Mammary epithelial cell (primary cell): ENCODE measurements at places on chromosomes 4 and X. TPM values are rescaled to one million over a fixed set of nuclear protein-coding genes. Genes with fewer than 3 reads are reported as not detected.
A peak's percentile ranks its signal among the peaks of the same experiment; 100 is the strongest.

DNA sequence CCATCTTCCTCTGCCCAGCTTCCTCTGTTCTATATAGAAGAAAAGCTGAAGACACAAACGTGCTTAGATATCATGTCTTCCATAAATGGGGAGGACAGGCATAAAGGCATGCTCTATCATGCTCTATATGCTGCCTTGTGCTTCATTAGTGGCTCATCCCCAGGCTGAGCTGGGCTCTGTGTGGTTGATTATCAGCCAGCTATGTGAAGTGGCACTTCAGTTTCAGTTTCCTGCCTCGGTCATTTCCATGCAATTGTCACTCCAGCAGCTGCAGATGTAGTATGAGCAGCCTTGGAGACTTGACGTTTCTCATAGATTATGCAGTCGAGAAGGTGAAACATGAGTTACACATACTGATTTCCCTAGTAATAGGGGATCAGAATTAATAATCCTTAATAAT lies 106.2 kb downstream of the SYTL5 start:
- no peak for DNase-seq

DNA sequence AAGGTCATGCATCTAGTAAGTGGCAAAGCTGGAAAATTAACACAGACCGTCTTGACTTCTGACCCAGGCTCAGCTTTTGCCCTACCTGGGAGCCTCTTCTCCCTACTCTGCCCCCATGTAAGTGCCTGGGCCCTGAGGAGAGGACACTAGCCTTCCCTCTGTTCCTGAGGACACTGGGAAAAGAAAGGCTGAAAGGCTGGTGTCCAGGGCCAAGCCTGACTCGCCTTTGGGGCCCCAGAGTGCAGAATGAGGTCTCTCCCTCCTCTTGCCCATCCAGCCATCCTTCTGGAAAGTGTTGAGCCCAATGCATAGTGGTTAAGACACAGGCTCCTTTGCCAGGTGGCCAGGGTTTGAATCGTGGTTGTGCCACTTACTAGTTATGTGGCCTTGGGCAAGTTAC lies 91.5 kb downstream of the PJA1 start:
- DNase-seq = no peak

DNA sequence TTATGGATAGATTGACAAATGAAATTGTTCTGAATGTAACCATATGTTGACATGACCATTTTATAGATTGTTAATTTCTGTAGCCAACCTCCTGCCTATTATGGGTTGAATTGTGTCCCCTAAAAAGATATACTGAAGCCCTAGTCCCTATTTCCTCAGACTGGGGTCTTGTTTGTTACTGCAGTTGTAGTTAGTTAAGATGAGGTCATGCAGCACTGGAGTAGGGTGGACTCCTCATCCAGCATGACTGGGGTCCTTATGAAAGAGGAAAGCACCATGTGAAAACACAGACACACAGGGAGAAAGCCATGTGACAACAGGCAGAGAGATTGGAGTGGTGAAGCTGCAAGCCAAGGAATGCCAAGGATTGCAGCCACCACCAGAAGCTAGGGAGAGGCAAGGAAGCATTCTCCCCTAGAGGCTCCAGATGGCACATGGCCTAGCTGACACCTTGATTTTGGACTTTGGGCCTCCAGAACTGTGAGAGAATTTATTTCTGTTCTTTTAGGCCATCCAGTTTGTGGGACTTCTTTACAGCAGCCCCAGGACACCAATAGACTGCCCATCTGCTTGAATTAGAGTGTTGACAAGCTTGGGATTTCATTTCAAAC lies 14.0 kb downstream of the MTM1 start:
- no peak for DNase-seq

DNA sequence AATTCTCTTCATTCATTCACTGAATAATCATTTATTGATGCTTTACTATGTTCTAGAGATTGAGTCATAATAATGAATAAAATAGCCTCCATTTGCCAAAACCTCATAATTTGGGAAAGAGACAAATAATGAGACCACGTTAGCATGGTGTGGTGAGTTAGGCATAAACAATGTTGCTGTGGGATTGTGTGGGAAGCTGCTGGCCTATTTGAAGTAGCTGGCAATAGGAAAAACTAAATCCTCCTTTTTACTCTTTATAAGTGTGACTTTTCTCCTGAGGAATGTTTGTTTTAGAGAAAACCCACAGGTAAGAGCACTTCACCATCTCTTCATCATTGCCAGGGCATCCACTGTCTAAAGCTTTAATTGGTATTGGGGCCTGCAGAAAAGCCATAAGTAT lies 95.3 kb downstream of the AREG start:
- peak; percentile 64 for DNase-seq

- DNase-seq = no peak
Measured at GRCh38 chrX:70432936-70433847, 10.1 kb downstream of the GDPD2 start.

DNA sequence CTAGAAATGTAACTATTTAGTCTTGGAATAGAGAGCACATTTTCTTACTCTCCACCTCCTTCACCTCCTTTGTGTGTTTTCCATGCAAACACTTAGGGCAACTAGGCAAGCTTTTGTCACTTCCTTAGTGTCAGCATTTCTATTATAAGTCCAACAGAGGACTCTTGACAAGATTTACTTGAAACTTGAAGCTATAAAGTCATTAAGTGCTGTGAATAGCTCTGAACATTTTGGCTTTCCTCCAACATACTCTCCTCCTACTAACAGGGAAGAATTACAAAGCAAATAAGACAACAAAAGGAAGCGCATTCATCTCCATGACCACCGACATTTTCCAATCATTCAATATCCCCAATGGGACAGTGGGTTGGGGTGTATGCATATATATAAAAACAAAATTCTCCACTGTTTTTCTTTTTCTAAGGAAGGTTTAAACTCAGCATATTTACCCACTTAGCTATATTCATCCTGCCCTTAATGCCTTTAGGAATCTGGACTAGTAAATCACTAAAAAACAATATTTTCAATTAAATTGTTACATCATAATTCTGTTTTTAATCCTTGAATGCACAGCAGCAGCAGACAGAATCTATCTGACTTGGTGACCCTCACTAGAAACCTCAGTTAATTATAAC lies 264.6 kb downstream of the SNCA start:
- DNase-seq = no peak

DNA sequence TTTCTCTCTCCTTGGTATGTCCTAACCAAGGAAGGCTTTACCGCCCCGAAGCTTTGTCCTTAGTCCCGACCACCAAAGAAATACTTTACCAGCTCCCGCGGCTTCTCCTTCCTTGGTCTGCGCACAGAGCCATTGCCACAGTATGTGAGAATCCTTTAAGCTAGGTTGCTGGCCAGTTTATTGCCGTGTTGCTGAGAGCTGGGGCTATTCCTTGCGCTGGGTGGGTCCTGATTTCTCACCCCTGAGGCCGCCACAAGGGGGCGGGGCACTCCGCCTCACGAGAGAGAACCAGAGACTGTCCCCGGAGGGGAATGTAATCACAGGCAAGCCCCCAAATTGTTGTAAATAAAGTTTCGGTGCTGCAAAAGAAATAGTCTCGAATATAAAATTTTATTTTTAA lies 331.0 kb upstream of the PCDH10 start:
- DNase-seq = no peak

- DNase-seq = no peak
Measured at GRCh38 chrX:29071525-29072320, 484.5 kb downstream of the IL1RAPL1 start.

DNA sequence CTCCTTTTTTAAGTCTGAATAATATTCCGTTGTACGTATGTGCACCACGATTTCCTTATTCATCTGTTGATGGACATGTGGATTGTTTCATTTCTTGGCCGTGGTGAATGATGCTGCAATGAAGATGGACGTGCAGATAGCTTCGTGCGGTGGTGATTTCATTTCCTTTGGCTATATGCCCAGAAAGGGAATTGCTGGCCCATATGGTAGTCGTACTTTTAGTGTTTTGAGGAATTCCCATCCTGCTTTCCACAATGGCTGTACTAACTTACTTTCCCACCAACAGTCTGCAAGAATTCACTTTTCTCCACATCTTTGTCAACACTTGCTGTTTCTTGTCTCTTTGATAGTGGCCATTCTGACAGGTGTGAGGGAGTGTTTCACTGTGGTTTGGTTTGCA lies 12.8 kb downstream of the ZFP42 start:
- DNase-seq = peak; percentile 84

GRCh38 chrX:24014388-24015018 lies 12.5 kb downstream of the KLHL15 start:
- no peak for DNase-seq

DNA sequence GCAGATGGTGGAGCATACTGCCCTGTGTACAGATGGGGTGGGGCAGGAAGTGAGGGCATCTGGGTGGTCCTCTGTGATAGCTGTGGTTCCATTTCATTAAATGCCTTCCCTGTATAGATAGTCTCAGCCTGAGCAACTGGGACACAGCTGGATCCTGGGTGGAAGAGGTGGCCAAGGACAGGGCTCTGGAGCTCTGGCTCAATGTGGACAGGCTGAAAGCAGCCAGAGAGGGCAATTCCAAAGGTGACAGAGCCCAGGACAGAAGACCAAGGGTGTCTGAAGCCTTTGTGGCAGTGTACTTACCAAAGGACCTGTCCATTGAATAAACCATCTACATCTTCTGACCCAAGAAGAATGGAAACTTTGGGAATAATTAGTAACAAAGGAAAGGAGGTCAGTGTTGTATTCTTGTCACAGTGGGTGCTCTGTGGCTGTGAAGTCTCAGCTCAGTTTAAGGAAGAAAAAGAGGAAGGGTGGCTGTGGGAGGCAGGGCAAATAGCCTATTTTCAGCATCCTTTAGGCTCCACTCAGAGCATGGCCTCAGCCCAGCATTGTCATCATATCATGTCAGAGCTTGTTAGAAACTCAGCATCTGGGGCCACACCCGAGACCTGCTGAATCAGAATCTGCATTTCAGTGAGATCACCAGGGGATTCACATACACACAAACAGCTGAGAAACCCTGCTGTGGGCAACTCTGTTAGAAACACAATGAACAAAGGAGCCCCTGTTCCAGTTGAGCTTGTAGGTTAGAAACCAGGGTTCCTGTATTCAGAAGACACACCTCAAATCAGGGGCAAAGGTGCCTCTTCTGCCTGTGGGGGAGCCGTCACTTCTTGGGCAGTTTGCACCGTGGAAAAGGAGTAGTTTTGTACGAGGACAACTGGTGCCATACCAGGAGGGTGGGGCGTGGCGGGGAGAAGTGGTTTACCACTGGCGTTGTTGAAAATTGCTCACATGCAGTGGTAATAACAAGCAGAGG lies 168.6 kb downstream of the PTTG2 start:
- DNase-seq = peak; percentile 100

- peak; percentile 17 for DNase-seq
Measured at GRCh38 chr4:9898596-9899305, 117.3 kb downstream of the DRD5 start.

- DNase-seq = no peak
Measured at GRCh38 chrX:42797651-42798269, 19.8 kb upstream of the PPP1R2C start.

DNA sequence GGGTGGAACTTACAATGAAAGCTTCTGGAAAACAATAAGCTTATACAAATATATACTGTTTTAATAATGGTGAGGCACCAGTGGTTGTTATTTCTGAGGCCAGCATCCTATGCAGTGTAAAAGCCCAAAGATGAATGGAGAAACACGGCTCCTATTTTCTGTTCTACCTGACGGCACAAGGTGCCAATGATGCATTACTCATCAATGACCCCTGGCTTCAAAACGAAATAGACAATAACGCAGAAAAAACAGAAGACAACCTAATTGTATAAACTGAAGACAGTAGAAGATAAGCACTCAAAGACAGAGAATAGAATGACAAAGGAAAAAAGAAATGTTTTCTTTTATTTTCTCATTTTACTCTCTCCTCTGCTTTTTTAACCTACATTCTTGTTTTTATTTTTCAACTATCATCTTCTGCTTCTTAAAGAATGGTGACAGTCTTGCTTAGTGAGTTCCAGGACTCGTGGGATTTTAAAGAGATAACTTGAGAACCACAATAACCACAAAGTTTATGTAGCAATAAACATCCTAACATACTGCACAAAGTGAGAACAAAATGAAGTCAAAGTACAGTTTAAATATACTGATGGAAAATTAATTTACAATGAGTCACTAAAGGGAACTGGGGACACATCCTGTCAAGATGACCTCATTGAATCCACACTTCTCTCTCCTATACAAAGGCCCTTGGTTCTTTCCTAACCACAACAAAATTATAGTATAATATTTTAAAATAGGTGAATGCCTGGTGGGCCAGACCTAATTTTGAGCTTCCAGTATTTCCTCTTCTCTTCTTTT lies 169.8 kb downstream of the BTC start:
- peak; percentile 88 for DNase-seq

DNA sequence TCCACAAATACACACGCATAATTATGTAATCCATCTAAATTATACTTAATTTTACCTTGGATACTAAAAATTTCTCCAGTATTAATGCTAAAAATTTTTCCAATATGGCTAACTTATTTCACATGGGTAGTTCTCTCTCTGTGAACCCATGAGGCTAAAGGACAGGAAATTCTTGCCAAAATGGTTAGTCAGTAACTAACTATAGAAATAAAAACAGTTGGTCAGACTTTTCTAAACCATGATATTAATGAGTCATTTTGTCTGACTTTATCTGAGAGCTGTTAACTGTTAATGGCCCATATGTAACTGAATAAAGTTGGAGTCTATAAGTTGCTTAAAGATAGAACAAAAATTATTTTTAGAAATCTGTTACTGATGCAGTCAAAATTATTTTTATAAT lies 549.4 kb downstream of the TLL1 start:
- peak; percentile 72 for DNase-seq

GRCh38 chr4:3868211-3869173 lies 102.3 kb downstream of the ADRA2C start:
- DNase-seq = no peak

- DNase-seq = no peak
Measured at GRCh38 chr4:120683897-120684540, 238.5 kb downstream of the PRDM5 start.

- DNase-seq = no peak
Measured at GRCh38 chr4:704198-704891, 1.3 kb upstream of the PCGF3 start.

DNA sequence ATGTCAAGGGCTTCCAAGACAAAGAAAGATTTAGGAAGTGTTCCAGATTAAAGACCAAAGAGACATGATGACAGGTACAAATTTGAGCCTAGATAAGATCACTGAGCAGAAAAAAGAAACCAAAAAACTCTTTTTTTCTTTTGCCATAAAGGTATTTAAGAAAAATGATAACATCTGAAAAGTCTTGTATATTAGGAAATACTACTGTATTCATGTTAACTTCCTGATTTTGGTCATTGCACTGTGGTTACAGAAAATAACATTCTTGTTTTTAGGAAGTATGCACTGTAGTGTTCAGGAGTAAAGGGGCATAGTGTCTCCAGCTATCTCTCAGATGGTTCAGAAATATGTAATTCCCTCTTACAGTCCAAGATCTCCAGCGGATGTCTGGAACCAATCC lies 37.1 kb downstream of the RWDD4 start:
- DNase-seq = no peak

GRCh38 chrX:43958529-43958928 lies 14.7 kb downstream of the NDP start:
- DNase-seq = peak; percentile 68

The COL25A1 gene
- not detected in 2 replicates for total RNA-seq

The TMEM150C gene
- total RNA-seq = 1.5 TPM

The SLC4A4 gene
- total RNA-seq = not detected in 2 replicates

The TBX22 gene
- not detected in 2 replicates for total RNA-seq

The ABLIM2 gene
- total RNA-seq = 0.67 TPM

The DCHS2 gene
- total RNA-seq = 0.17 TPM
